ENCODE measurements at places on chromosomes 2 and 18. TPM values are rescaled to one million over a fixed set of nuclear protein-coding genes. Genes with fewer than 3 reads are reported as not detected.
A peak's percentile ranks its signal among the peaks of the same experiment; 100 is the strongest.

DNA sequence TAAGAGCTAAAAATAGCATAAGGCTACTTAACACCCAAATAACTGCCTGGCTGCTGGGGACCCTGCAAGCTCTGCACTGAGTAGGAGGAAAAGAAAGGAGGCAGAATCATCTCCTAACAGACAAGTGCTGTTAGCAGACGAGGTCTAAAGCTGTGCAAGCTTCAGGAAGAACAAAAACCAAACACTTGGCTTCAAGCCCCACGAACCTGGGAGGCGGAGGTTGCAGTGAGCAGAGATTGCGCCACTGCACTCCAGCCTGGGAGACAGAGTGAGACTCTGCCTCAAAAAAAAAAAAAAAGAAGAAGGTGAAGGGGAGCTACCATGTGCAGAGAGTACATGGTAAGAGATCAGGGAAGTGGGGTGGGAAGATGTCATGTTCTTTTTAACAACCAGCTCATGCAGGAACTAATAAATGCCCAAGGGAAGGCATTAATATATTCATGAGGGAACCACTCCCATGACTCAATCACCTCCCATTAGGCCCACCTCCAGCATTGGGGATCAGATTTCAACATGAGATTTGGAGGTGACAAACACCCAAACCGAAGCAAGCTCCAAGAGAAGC lies 28.8 kb upstream of the INO80C start:
- no peak overlapping the region for H3K27ac ChIP-seq
- H3K4me1 ChIP-seq = peaks cover 13% of the 10 kb centered on the region
- DNase-seq = peak; percentile 50
- no peak overlapping the region for H3K4me3 ChIP-seq
- H3K27me3 ChIP-seq = peaks cover 5% of the 10 kb centered on the region
- H3K36me3 ChIP-seq = no peaks in the 10 kb centered on the region

DNA sequence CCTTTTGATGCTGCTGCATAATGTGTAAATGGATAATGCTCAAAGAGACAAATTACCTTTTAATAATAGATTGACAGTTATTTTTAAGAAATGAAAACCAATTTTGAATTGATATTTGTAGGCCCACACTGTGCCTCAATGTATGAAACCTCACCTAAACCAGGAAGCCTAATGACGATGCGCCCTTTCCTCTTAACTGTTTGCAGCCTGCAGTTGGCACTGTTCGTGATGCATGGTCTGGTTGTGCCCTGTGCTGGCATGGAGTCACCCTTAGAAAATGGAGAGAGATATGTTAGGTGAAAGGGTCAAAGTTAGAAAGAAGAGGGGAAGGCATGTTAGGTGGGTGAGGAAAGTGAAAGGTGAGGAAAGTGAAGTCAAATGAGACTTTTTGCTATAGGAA lies 390.2 kb downstream of the PTPRM start:
- no peak overlapping the region for H3K4me3 ChIP-seq
- H3K27ac ChIP-seq = no peak overlapping the region
- H3K4me1 ChIP-seq = peaks cover 5% of the 10 kb centered on the region
- H3K36me3 ChIP-seq = no peaks in the 10 kb centered on the region
- no peak for DNase-seq

DNA sequence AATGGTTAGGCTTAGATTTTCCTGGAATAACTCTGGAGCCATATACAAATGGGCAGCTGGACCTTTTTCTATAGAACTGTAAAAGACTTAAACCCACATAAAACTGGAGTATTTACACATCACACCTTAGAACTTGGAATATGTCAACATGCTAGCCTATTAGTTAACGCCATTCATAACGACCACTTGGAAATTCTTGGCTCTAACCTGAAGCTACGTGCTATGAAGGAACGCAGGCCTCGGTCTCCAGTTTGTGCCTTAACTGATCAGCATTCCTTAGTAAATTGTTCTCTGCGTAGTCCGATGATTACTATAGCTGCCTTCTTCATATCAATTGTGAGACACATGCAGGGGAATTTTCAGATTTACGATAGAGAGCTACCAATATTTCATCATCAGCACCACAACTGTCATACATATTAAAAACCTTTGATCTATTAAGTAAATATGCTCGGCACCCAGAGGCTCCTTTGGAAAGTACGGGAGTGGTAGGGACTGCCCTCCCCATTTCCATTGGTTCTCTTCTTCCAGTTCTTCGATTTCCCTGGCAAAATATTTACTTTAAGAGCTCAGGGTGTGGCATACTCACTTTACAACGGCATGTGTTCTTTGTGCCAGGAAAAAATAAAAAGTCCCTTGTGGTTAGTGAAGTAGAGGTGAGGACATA lies 17.5 kb upstream of the CCL20 start:
- no peaks in the 10 kb centered on the region for H3K36me3 ChIP-seq
- DNase-seq = no peak
- no peak overlapping the region for H3K27ac ChIP-seq
- no peak overlapping the region for H3K4me3 ChIP-seq
- H3K27me3 ChIP-seq = no peaks in the 10 kb centered on the region
- H3K4me1 ChIP-seq = no peaks in the 10 kb centered on the region

GRCh38 chr2:10235909-10236550 lies 66.7 kb upstream of the HPCAL1 start:
- H3K27me3 ChIP-seq = no peaks in the 10 kb centered on the region
- DNase-seq = no peak
- H3K4me3 ChIP-seq = no peak overlapping the region
- no peak overlapping the region for H3K27ac ChIP-seq

- H3K27ac ChIP-seq = no peak overlapping the region
- H3K36me3 ChIP-seq = no peaks in the 10 kb centered on the region
These were observed 251.7 kb upstream of the HNRNPA3 start for GRCh38 chr2:176960736-176961520.

DNA sequence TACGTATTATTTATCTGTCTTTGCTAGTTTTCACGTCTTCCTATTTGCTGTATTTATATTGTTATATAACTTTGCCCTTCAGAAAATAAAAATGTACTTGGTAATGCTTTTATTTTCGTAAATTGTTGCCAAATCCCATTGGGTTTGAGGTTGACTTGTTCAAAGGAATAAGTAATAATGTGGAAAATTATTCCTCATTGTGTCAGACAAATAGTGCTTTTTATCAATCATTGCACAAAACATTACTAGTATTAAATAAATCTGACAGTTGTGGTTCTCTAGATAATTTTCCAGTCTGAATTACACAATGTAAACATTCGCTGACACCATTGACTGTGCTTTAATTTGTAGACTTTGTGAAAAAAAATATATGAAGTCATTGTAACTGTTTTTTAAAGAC lies 798.3 kb upstream of the TMEFF2 start:
- no peaks in the 10 kb centered on the region for H3K4me1 ChIP-seq
- no peaks in the 10 kb centered on the region for H3K27me3 ChIP-seq
- DNase-seq = no peak
- H3K27ac ChIP-seq = no peak overlapping the region
- no peak overlapping the region for H3K4me3 ChIP-seq
- no peaks in the 10 kb centered on the region for H3K36me3 ChIP-seq

DNA sequence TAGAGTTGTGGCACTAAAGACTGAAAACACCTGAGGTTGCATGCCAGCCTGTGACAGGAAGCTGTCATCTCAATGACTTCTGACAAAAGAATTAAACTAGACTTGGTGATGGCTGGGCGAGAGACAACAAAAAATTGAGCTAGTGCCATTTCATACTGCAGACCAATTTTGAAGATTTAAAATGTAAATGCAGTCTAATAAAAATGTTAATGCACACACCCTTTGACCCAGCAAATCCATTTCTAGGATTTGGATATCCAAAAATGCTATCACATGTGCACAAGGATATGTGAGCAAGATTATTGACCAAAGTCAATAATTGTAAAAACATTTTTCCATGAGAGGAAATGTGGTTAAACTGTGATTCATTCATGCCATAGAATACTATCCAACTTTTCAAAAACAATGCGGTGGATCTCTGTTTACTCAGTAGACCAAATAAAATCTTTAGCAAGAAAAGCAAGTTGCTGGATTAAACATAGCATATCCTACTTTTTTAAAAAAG lies 5.6 kb downstream of the FBXO36 start:
- no peaks in the 10 kb centered on the region for H3K36me3 ChIP-seq
- no peak for DNase-seq
- no peaks in the 10 kb centered on the region for H3K27me3 ChIP-seq
- H3K4me3 ChIP-seq = no peak overlapping the region
- peaks cover 9% of the 10 kb centered on the region for H3K4me1 ChIP-seq

GRCh38 chr2:19046986-19047780 lies 311.2 kb downstream of the OSR1 start:
- H3K4me1 ChIP-seq = no peaks in the 10 kb centered on the region
- H3K4me3 ChIP-seq = no peak overlapping the region
- H3K27me3 ChIP-seq = no peaks in the 10 kb centered on the region
- H3K27ac ChIP-seq = no peak overlapping the region

GRCh38 chr2:56464613-56465012 lies 280.8 kb downstream of the CCDC85A start:
- no peaks in the 10 kb centered on the region for H3K36me3 ChIP-seq
- H3K4me1 ChIP-seq = no peaks in the 10 kb centered on the region
- DNase-seq = no peak
- H3K27me3 ChIP-seq = no peaks in the 10 kb centered on the region

GRCh38 chr18:63320123-63320974 lies 780 bp upstream of the BCL2 start:
- peaks cover 5% of the 10 kb centered on the region for H3K27me3 ChIP-seq
- H3K36me3 ChIP-seq = no peaks in the 10 kb centered on the region
- peak; percentile 79 for DNase-seq
- peak overlapping the region; percentile 53 for H3K27ac ChIP-seq

DNA sequence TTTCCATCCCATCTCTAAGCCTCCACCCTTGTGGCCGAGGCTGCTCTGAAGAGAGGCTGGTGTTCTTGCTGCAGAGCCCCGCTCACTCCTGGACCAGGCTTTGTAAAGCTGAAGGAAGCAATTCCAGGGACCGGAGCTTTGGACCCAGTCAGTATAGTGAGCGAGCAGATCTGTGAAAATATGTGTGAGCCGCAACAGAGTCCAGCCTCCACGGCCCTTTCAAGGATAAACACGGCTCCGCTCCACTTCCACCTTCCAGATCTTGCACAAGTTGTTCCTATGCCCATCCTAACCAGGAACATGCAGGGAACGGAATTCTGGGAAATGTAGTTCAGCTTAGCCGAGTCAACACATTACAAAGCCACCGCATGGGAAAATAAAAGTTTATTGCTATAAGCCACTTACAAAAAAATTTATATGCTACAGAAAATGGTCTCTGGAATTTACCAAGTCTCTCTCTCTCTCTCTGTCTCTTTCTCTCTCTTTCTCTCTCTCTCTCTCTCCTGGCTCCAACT lies 151.7 kb upstream of the ZNF521 start:
- no peaks in the 10 kb centered on the region for H3K4me1 ChIP-seq
- H3K36me3 ChIP-seq = no peaks in the 10 kb centered on the region
- DNase-seq = peak; percentile 64
- H3K4me3 ChIP-seq = no peak overlapping the region
- no peaks in the 10 kb centered on the region for H3K27me3 ChIP-seq

GRCh38 chr2:10229462-10230099 lies 73.1 kb upstream of the HPCAL1 start:
- no peak for DNase-seq
- H3K27ac ChIP-seq = no peak overlapping the region
- no peak overlapping the region for H3K4me3 ChIP-seq
- no peaks in the 10 kb centered on the region for H3K4me1 ChIP-seq
- no peaks in the 10 kb centered on the region for H3K36me3 ChIP-seq

GRCh38 chr2:39937621-39938020 lies 158.6 kb upstream of the THUMPD2 start:
- H3K4me1 ChIP-seq = no peaks in the 10 kb centered on the region
- H3K27me3 ChIP-seq = no peaks in the 10 kb centered on the region
- no peak for DNase-seq
- H3K36me3 ChIP-seq = no peaks in the 10 kb centered on the region

GRCh38 chr2:180630756-180631155 lies 349.6 kb upstream of the UBE2E3 start:
- H3K27me3 ChIP-seq = no peaks in the 10 kb centered on the region
- no peak for DNase-seq
- H3K27ac ChIP-seq = no peak overlapping the region
- no peaks in the 10 kb centered on the region for H3K36me3 ChIP-seq
- H3K4me3 ChIP-seq = no peak overlapping the region

DNA sequence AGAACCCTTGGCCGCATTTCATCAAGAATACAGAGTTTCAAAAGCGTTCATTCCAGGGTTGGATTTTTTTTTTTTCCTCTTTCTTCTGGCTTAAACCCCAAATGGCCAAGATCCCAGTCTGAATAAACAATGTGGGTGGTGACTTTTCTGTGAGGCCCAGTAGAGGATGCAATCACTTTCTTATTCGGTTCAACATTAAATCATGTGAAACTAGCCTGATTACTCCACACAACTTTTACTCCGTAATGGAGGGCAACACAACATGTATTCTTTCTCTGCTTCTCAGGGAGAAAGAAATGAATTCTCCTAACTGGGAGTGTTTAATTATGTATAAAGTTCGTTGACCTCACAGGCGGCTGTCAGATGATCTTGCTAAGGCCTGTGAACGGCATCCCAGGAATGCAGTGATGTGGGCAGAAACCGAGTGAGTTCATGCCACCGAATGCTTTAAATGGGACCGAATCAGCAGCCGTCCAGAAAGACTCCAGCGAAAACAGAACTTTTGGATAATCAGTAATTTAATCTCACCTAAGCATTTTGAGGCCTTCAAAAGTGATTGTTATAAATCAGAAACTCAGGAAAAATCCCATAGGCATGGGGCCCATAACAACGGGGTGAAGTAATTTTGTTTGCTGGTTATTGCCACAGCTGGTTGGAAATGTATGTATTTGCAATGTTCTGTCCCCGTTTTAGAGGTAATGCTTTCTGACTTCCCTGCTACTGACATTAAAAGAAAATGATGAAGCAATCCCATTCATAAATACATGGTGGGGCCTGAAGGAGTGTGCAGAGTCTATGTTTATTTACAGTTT lies 81.5 kb downstream of the BCL2 start:
- no peaks in the 10 kb centered on the region for H3K36me3 ChIP-seq
- no peak for DNase-seq
- no peak overlapping the region for H3K4me3 ChIP-seq
- no peak overlapping the region for H3K27ac ChIP-seq
- H3K4me1 ChIP-seq = peaks cover 16% of the 10 kb centered on the region
- no peaks in the 10 kb centered on the region for H3K27me3 ChIP-seq

DNA sequence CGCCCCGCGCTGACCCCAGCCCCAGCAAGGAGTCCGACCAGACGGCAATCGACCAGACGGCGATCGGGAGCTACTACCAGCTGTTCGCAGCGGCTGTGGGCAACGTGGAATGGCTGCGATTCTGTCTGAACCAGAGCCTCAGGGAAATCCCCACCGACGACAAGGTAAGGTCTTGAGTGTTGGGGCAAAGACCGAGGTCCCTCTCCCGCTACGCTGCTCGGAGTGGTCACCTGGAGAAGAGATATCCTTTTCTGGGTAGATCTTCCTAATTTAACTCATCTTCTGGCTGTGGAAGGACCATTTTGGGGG lies 704 bp downstream of the ANKRD53 start:
- peaks cover 16% of the 10 kb centered on the region for H3K4me1 ChIP-seq
- H3K27me3 ChIP-seq = no peaks in the 10 kb centered on the region
- no peaks in the 10 kb centered on the region for H3K36me3 ChIP-seq
- peak overlapping the region; percentile 59 for H3K4me3 ChIP-seq

The ANKRD29 gene
- 19.9 TPM for total RNA-seq

The PCBP1 gene
- 221 TPM for total RNA-seq

The KCNS3 gene
- 2.3 TPM for total RNA-seq

The C1D gene
- total RNA-seq = 77.8 TPM

The DYTN gene
- total RNA-seq = not detected
